ENCODE measurements at places on chromosomes 2 and 18.

DNA sequence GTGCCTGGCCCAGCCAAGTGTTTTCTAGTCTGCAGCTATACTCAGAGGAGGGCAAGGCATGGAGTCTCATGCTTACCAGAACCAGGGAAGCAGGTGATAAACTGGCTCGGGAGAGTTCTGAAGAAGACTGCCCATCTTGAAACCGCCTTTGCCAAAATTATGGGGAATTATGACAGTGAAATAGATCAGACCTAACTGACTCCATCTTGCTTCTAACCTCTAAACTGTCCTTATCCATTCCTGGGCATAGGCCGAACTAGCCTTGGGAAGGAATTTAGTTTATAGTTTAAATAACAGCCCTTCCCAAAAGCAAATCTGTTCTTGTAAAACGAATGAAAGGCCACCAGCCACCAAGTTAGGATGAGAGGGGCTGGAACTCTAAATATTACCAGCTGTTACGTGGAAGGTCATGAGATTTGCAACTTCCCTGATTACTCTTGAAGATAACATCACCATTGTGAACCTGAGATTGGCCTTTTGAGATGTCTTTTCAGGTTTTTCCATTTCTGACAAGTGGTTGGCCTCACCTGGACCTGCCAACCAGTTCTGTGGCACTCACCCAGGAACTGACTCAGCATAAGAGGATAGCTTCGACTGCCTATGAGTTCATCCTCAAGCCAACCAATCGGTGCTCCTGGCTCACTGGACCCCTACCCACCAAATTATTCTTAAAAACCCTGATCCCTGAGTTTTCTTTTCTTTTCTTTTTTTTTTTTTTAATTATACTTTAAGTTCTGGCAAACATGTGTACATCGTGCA lies 23.4 kb downstream of the CHCHD5 start:
- no peak for DNase-seq

DNA sequence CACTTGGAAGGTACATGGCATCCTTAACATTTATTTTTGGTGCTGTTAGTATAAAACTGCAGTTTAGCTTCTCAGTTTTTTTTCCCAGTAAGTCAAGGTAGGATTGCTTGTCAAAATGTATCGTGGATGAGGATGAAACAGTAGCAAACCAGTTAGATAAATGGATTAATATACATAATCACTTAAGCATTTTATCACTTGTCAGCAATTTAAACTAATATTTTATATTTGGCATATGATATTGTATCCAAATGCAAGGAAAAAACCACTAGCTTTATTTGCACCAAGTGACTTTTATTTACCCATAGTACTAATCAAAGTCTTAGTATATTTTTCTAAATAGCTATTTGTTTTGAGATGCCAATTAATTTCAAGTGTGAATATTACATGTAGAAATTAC lies 137.7 kb upstream of the XIRP2 start:
- no peak for DNase-seq

GRCh38 chr18:57738078-57738477 lies 65.0 kb downstream of the ATP8B1 start:
- no peak for DNase-seq

DNA sequence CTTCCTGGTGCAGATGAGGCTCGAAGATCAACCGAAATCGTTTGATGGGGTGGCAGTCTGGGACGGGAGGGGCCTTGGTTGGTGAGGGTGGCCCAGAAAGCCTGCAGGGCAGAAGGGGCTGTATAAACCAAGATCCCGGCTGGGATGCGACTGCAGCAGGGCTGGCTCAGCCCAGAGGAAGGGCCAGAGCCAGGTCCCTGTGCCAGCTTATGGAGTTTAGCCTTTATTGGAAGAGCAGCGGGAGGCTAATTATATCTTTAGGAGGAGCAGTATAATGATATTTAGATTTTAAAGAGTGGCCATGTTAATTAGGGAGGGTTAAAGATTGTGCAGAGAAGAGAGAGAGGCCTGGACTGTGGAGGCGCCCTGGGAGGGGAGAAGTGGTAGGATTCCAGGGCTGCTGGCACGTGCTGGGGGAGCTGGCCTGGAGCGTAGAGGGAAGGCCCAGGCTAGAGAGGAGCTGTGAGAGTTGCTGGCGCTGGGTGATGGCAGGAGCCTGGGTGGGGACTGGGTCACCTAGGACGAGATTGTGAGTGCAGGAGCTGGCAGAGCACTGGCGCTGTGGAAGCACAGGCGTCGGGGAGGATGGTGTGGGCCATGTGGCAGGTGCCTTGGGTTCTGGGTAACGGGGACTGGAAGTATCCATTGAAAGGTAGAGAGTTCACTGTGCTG lies 25.1 kb downstream of the TRAF3IP1 start:
- no peak for DNase-seq

- peak; percentile 59 for DNase-seq
These were observed 26.5 kb upstream of the IGFBP2 start for GRCh38 chr2:216606551-216607276.

DNA sequence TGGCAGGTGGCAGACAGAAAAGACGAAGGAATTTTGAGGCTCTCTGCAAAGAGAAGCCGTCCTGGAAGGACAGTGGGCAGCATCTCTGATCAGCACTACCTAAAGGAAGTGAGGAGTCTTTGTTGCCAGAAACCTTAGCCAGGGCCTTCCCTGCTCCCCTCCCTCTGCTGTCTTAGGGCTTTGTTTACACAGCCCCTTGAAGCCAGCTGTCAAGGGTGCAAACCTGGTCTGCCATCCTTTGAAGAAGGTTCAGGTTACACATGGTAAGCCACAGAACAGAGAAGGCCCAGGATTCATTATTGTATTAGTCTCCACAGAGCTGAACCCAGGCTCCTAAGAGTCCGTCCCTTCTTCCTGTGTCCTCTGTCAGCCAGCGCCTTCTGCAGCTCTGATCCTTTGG lies 356.7 kb downstream of the TGIF1 start:
- no peak for DNase-seq

DNA sequence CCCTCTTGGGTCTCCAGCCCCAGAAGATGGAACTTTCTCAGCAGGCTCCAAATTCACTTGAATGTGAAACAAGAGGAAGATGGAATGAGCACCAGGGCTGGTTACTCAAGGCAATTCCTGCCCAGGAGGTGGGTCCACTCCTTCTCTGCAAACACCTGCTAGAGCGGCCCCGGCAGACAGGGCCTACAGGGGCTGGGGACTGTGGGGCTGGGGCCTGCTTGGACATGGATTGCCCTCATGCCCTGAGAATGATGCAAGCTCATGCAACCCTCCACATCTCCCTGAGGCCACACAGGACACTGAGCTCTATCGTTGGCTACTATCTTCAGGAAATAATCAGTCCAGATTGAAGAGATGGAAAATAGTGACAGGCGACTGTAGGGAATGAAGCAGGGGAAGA lies 39.1 kb downstream of the TFCP2L1 start:
- DNase-seq = no peak

GRCh38 chr2:240326246-240326645 lies 109.2 kb upstream of the GPC1 start:
- DNase-seq = no peak

DNA sequence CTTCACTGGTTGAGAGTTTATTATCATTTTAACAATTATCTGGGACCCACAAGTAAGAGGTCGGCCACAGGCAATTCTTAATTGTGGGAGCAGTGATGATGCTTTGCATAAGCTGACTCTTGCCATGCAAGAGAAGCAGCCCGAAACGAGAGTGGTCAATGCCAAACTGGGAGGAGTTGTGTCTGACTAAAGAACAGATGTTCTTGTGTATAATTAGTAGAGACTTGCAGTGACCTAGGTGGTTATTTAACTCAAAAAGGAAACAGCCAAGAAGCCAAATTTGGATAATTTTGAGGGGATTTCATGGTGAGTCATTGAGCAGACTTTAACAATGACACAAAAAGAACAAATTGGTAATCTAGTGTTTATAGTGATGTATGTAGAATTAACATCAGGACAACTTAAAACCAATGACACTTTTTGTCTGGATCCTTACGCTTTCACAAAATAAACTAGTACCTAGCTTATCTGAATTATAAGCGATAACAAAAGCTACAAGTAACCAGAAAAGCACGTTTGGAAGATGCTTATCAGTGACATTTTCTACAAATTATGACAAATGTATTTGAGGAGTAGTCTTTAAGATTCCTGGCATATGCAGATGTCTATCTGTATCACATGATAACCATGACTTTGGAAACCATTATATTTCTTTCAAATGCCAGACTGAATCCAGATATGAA lies 184.7 kb upstream of the DLGAP1 start:
- peak; percentile 75 for DNase-seq

GRCh38 chr2:46859482-46859881 lies 56.1 kb downstream of the MCFD2 start:
- DNase-seq = no peak

GRCh38 chr2:101197215-101197745 lies 46.1 kb upstream of the TBC1D8 start:
- DNase-seq = no peak

GRCh38 chr2:241759067-241759807 lies 17.4 kb upstream of the GAL3ST2 start:
- DNase-seq = no peak

DNA sequence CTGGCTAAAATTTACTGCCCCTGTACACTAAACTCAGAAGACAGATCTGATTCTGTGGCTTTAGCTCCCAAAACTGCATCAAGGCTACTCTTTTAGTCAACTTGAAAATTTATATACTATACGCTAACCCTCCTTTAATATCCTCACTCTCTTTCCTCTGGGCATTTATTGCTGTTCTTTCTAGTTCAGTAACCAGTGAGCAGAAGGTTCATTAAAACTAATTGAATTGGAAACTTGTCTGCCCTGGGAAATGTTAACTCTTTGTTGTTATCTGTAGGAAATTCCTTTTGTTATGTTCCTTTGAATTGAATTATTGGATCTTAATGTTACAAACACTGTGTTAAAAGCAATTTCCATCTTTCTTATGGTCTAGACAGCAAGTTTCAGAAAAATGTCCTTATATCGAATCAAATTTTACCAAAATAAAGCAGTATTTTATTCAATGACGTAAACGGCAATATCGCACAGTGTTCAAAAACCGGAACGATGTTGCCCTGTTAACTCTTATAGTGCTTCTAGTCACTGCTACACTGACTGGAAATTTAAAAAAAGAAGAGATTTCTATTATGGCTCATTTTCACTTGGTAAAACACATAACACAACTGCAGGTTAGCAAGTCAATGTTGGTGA lies 168.3 kb downstream of the NR4A2 start:
- no peak for DNase-seq

DNA sequence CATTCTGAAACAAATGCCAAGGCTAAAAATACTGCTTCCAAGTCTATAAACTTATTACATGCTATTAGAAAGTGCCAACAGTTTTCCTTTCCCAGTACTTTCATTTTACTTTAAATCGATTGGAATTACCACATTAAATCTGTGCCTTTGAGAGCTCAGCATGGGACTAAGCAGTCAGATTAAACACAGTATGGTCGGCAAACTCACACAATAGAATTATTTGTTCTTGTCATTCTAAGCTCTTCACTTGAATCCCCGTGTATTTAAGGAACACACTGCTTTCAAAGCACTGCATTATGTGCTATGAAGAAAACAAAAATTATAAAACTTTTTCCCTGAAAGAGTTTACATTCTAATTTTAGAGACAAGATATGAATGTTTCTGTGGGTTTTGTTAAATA lies 444.4 kb upstream of the SLC39A10 start:
- DNase-seq = no peak

- DNase-seq = no peak
These were observed 169.5 kb downstream of the GFPT1 start for GRCh38 chr2:69217333-69218080.

DNA sequence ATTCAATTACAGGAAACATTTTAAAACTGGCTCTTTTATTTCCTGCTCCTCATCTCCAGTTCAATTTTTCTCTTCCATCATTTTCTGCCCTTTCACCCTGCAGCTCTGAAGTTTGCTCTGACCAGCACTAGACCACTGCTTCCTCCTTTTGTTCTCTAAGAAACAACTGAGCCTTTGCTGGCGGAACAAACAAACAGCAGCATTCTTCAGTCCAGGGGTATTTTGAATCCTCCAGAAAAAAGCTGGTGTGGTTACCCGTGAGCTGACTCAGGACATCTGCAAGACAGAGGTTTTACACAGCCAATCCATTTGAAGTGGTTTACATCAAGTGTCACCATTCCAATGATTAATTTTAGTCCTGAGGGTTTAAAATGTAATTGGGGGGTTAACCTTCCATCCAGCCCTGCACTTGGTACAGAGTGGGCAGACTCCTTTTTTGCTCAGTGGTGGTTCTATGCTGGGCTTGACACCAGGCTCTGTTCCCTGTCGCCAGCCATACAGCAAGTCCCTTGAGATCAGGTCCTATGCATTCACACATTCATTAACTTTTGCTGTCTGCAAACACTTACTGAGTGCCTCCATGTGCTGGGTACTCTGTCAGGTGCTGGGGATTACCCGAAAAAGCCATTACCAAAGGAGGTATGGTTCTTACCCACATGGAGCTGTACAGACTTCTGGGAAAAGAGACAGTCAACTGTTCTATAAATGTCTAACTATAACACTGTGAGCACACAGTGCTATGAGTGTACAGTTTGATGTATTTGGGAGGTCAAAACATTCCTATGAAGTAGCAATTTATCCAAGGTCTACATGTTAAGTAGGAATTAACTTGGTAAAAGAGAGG lies 909.4 kb upstream of the GYPC start:
- no peak for DNase-seq

- DNase-seq = peak; percentile 65
These were observed 211.6 kb downstream of the TCF4 start for GRCh38 chr18:55376387-55376786.

DNA sequence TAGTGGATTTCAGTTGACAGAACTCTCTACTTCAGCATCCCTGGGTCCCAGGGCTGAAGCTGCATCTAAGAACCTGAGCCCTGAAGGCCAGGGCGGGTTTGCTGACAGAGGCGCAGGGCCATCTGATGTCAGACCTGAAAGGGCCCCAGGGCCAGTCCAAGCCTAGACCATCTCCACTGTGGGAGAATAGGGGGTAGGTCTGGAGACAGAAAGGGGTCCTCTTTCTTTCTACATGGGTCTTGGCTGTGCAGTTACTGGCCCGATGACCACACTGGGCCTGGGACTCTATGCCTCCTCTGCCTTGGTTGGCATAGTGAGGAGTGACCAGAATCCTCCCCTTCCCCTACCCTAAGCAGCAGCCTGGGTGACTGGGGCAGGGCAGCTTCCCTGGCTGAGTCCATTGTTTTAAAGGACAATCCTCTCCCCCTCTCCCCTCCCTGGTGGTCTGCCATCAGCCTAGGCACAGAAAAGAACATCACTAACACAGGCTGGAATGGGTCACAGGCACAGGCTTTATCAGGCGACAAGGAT lies 34.5 kb downstream of the HS1BP3 start:
- no peak for DNase-seq

DNA sequence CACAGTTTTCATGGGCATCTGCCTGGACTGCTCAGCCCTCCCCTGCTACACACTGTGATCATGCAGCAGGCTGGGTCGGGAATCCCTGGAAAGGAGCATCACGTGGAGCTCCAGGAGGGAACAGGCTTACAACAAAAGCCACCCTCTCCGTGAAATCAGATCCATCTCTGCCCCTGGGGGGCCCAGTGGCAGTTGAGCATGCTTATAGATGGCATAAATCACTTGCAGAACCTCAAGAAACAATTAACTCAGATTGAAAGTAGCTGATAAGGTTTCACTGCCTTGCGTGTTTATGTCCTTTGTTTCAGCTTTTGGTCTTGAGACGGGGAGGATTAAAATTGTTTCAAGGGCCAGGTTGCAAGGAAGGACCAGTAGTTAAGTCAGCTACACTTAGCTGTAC lies 354.8 kb upstream of the MEIS1 start:
- DNase-seq = no peak
